LoVo (cell line): ENCODE measurements at places on chromosomes 1 and 21.

DNA sequence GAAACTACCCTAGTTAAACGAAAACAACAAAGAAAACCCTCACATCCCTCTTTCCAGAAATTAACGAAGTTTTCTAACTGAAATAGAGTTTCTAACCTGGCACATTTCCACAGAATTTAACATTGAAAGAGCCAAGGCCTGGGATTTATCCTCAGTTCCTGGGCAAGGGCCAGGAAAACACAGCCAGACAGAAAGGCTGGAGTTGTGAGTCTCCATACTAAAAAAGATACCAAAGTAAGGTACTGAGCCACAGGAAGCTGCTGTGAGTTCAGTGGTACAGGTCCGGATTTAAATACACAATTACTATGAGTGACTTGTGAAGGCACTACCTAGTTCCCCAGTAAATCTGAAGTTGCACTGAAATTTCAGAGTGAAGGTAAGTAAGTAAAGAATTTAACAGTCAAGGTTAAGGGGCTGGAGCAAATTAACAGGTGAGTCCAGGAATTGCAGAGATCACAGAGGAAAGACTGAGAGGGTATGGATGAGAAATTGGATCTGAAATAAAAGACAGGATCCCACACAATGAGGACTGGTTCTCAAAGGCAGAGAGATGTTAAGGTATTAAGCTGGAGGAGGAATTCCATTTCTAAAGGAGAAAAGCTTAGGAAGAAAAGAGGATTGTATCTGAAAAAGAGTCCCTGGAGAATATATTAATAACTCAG is 905 bp downstream of the LIX1L start:
- no peak for DNase-seq

- DNase-seq: no peak
Observed at GRCh38 chr1:197958438-197959305, 41.5 kb downstream of the LHX9 start.

- DNase-seq: no peak
Observed at GRCh38 chr1:116429821-116430374, 56.9 kb downstream of the ATP1A1 start.

DNA sequence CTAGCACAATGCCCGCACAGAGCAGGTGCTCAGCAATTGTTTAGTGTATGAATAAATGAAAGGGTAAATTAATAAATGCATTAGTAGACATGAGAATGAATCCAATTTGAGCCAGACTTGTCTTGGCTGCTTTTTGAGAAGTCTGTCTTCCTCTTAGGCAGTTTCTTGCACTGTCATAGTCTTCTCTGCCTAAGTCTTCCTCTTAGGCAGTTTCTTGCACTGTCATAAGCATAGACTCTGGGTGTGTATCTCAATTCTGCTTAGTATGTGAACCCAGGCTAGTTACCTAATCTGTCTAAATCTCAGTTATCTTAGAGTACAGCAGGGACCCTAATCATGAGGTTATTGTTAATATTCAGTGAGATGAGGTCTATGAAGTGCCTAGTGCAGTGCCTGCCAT is 27.2 kb downstream of the NHLH2 start:
- DNase-seq: no peak

DNA sequence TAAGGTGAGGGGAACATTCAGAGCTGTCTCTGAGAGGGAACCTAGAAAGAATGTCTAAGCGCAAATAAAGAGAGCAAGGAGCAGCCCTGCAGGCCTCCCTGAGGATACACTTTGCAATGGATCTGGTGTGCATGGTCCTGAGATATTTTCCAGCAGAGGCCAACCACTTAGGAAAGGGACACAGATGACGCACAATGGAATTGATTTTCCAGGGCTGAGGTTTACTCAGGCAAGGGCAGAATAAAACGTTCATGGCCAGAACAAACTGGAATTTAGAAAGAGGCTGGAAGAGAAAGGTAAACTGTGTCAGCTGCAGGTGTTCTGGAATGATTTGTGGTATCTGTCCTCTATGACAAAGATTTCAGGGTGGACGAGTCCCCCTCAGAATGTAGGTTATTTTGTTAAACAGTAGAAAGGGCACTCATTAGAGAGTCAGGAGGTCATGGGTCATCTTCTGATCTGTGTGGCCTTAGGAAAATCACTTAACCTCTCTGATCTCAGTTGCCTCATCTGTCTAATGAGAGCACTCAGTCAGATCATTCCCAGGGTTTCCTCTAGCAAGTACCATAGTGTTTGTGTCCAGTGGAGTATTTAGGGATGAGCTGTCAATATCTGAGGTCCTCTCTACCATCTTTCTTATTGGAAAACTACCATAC is 61.8 kb upstream of the PGBD5 start:
- no peak for DNase-seq
